ENCODE measurements at places on chromosomes 5 and 9.

DNA sequence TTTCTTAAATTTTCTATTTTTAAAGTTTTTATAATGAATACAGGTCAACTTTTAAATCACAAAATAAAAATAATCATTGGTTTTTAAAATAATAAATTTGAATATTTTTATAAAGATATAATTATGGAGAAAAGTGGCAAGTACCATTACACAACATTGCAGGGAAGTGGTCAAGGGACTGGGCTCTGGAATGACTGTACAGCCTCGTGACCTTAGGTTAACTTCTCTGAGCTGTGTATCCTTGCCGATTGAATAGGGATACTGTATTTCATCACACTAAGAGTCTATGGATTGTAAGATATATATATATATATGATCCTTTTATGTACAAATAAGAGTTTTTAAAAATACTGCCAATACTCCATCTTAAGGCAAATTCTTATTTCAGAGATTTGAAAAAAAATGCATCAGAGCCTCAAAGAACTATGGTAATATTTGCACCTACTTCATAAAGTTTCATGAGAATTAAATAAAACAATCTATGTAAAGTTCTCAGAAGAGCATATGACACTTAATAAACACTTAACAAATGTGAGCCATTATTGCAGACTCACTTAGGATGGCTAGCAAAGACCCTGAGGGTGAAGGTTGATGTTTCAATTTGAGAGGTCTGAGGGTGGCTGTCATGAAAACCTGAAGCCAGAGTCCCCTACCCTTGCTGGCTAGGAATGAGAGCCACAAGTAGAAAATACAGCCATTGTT, 136.5 kb downstream of the CCDC192 start:
- DNase-seq = no peak

GRCh38 chr9:119802621-119803020, 433.4 kb upstream of the BRINP1 start:
- no peak for DNase-seq

GRCh38 chr9:90107726-90108655, 503.2 kb downstream of the GADD45G start:
- no peak for DNase-seq

DNA sequence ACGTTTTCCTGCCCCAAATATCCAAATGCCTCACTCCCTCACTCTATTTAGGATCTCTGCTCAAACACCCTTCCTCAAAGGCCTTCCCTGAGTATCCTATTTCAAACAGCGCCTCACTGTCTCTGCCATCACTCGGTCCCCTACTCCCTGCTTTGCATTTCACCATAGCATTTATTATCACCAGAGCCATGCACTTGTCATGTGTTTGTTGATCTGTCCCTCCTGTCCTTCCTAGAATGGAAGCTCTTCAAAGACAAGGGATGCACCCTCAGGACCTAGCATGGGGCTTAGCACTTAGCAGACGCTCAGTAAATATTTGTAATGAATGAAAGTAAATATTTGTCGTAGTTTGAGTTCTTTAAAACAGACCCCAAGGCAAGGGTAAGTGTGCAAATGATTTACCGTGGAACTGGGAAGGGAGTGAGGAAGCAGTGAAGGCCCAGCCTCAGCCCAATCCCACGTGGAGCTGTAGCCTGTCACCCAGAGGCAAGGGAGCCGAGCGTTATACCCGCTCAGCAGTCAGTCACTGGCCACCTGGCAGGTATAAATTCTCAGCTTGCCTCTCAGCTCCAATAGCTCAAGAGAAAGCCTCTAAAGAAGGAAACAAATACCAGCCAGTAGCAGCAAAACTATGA, 97.7 kb upstream of the KIF2A start:
- no peak for DNase-seq

DNA sequence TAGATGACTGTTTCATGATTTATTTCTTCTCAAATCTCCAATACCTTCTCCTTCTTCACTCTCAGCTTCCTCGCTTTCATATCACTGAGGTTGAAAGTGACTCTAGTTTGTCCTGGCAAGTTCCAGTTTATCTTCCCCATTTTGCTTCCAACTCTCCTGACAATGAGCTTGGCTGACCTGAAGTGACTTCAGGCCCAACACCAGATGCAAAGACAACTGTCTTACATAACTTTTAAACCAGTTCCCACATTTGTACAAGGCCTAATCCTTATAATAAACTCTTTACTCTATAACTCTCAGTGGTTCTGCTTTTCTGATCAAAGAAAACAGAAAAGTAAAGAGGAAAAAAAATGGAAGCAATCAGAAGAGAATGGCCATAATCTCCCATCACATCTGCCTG, 22.0 kb downstream of the GNG10 start:
- no peak for DNase-seq

DNA sequence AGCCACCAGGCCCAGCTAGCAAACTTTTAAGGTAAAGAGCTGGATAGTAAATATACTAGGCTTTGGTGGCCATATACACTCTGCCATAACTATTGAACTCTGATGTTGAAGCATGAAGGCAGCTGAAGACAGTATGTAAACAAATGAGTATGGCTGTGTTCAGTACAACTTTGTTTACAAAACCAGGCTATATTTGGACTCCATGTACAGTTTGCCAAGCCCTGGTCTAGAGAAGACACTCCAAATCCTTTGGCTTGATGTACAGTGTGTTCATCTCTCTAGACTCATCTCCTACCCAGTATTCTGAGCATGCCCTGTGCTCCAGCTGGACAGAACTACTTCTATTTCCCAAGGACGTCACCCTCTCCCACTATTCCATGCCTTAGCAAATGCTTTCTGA, 54.3 kb upstream of the MEGF10 start:
- no peak for DNase-seq

- DNase-seq = no peak
These were observed 40.7 kb downstream of the UGCG start for GRCh38 chr9:111937301-111937700.

DNA sequence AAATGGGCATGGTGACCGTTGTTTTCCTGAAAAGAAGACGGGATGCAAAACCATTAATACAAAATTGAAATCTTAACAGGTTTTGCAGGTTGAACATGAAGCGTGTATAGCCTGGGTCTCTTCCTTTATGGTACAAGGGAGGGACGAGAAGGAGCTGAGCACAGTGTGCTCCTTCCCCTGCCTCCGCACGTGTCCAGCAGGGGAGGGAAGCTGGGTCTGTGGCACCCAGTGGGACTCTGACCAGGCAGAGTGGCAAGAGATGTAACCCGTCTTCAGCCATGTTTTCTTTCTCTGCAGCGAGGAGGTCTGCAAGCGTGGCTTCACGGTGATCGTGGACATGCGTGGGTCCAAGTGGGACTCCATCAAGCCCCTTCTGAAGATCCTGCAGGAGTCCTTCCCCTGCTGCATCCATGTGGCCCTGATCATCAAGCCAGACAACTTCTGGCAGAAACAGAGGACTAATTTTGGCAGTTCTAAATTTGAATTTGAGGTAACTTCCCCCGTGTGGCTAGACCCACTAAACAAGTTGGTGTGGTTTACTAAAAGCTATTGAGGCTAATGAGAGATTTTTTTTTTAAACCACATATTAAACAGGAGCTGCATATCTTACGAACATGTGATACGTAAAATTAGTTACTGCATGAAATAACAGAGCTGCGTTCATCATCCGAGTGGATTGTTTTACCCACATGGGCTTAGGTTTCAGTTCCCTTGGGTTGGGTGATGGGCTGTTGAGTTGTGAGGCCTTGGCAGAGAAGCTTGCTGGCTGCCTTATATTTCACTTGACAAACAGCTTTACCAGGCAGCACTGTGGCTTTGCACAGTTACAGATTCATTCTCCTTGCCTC, 143.7 kb downstream of the TRIO start:
- DNase-seq = no peak

GRCh38 chr9:2486988-2487387, 134.6 kb upstream of the VLDLR start:
- DNase-seq = no peak

GRCh38 chr5:43353668-43354067, 40.5 kb upstream of the HMGCS1 start:
- no peak for DNase-seq

DNA sequence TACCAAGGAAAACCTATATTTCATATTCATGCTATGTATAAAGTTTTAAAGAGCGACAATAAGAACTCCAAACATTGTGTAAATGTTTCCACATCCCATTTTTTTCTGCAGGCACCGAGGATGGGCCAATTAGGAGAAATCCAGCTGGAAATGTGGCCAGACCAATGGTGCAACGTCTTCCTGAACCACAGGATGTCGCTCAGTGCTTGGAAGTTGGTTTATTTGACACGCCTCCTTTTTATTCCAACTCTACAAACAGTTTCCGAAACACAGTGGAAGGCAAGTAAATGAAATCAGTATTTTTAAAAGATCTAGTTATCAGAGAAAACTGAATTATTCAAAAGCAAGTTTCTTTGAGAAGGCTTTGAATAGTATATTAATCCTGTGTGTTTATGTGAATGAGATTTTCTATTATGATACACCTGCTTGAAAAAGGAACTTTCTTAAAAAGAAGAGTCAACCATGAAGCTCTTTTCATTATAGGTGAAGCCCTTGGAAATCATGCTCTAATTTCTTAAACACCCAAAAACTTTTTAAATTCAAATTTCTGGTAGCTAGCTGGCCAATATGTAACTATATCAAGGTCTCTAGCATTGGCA, 9.1 kb downstream of the TYRP1 start:
- no peak for DNase-seq

GRCh38 chr5:149961957-149962409, 1.4 kb downstream of the SLC26A2 start:
- DNase-seq = no peak

GRCh38 chr5:72177538-72177937, 70.3 kb downstream of the MAP1B start:
- no peak for DNase-seq

GRCh38 chr9:136910901-136911245, 24.6 kb downstream of the TRAF2 start:
- no peak for DNase-seq

DNA sequence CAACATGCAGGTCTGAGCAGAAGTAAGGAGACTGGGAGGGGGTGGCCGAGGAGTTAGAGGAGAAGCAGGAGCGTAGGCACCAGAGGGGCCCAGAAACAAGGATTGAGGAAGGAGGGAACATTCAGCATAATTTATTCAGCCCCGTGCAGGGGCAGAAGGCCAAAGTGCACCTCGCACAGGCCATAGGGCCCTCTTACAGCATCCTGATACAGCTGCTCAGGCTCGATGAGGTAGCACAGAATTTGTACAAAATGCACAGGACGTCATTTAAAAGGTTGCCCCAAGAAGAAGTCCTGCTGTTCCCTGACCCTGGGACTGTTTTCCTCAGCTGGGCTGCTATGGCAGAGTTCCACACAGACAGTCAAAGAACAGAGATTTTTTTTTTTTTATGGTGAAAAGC, 2.1 kb upstream of the GRM6 start:
- DNase-seq = no peak

DNA sequence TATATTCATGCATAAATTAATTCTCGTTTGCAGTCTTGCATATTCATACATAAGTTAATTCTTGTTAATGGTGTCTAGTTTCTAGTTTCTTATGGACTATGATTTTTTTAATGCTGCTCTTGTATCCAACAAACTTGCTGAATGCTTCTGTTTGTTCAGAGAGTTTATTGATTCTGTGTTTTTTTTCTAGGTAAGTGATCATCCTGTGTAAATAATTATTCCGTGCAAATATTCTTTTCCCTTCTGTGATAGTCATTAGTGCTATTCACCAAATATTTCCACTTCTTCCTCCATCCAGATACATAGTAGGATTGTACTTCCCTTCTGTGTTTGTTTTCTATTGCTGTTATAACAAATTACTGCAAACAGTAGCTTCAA, 35.8 kb upstream of the SHISAL2B start:
- no peak for DNase-seq

DNA sequence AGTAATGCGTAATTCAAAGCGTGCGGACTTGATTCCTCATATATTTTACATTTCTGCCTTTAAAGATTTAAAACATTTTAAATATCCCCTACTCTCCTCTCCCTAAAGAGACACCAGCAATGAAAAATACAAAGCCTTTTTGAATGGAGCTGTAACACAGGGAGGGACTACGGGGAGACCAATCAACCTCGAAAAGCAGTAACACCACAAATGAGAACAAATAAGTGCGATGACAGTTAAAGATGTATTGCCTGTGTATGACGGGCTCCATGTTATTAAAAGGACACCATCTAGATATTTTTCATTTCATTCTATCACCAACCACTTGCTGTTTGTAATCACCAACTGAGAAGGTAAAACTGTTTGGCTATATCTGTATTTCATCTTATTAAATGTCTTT, 230.3 kb upstream of the TBCA start:
- no peak for DNase-seq

DNA sequence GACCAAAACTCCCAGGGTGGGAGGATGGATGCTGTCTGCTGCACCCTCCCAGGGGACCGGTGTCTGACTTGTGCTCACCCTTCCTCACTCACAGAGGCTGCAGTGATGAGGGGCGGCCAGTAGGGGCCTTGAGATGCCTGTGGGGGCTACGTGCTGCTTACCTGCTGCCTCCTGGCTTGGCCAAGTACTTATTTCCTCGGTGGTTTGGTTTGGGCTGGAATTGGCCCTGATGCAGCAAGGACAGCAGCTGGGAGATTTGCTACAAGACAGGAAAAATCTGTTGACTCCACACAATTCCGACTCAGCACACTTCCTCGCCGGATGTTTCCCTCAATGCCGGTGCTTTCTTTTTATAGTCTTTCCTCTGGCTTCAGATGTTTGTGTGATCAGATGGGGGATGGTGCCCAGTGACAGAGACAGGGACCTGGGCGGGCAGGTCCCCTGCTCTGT, 6.6 kb downstream of the PCDH12 start:
- no peak for DNase-seq

DNA sequence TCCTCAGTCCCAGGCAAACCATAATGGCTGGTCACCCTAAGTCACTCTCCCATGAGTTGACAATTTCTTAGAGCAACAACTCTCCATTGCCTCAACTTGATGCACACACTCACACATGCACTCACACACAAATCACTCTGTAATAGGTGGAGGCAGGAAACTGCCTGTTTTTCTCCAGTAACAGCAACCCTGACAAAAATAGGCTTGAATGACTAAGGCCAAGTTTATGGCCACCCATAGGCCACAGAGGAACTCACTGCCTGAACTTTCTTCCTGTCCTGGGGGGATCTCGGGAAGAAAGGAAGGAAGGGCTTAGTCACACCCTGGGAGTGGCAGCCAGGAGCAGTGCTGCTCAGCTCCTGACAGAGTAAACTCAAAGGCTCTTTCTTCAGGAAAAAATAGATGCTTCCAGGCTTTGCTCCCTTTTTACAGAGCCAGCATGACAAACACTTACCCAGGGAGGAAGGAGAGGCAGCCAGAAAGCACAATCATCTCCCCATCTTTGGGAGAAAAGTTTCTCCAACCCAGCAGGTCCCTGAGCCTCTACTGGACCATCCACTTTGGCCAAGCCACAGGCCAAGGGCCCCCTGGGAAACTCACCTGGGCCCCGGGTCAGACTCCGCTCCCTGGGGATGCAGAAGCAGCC, 368 bp downstream of the SH3TC2 start:
- no peak for DNase-seq

DNA sequence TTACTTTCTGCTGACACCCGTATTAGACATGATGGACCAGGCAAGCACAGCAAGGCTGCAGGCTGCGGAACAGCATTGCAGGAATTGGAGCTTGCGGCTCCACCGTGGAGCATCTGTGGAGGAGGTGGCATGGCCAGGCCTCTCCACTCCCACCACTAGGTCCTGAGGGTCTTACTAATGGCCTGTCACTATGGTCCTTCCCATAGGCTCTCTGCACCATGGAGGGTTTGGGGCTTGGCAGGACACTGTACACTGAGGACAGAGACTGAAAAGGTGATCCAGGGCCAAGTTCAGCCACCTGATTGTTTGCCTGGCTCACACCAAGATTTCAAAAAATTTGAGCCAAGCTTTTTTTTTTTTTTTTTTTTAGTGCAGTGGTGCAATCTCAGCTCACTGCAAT, 14.3 kb upstream of the ZBTB43 start:
- DNase-seq = no peak
